Stimulated activated naive B cell treated with anti-CD40 and anti-IgM and Interleukin-4, amounts not matched to agents 10 μg/mL and 1 μg/mL and 100 μg/mL, for 72 hours (primary cell): ENCODE measurements at places on chromosomes 6 and 20.

DNA sequence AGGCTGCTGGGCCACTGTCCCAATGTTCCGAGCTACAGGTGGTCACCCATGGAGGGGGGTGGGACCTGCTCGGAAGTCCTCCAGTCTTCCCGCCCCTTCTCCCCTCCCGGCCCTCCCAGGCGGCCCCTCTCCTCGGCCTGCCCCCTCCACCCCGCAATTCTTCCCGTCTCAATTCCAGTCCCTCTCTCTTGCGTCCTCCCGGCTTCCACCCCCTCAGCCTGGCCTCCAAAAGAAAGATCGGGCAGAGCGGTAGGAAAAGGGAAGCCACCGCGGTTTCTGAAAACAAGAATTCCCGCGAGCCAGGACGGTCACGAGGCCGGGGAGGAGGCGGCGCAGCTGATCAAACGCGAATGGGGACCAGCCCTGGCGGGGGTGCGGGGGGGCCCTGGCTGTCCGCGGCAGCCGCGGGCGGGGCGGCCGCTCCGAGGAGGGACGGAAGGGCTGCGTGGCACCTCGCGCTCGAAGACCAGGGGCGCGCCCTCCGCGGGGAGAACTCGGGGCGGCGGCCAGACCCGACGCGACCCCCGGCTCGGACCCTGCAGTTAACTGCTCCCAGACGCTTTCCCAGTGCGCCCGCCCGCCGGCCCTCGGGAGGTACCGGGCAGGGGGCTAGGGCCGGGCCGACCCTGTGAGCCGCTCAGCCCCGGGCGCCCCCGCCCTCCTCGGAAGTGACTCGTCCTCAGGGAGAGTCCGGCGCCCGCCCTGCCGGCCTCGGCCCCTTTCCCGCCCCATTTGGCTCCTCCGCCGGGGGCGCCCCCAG is 1.0 kb downstream of the PXDC1 start:
- no peak for DNase-seq

- DNase-seq, result no peak
Measured at GRCh38 chr20:21503345-21503744, 10.5 kb downstream of the NKX2-2 start.

GRCh38 chr6:131003488-131004386 is 59.3 kb downstream of the EPB41L2 start:
- no peak for DNase-seq

DNA sequence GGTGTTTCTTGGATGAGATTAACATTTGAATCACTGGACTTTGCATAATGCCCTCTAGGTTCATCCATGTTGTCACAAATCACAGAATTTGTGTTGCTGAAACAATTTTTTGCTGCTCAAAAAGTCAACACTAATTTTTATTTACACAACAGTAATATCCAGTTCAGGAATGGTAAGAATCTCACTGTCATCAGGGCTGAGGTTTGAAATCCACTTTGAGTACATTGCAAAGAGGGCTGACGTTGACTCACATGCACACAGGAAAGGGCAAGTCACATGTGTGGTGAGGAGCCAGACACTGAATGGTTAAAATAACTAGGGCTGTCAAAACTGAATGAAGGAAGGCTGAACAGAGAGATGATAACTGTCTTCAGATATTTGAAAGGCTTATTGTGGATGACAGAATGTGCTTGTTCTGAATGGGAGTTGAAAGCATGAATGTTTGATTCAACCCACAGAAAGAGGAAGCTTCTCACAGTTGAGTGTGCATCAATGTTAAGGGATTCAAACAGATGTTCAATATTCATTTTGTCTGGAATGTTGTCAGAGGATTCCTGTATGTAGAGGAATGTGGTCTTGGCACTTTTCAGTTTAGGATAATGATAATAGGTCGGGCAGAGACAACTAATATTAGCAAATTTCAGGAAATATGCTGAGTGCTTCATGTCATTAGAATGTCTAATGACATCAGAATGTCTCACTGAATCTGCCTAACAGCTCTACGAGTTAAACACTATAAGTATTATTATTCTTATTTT is 3.6 kb upstream of the ADGRG6 start:
- no peak for DNase-seq

- no peak for DNase-seq
Measured at GRCh38 chr20:16001286-16001685, 572.0 kb downstream of the KIF16B start.

- DNase-seq, result no peak
Measured at GRCh38 chr6:16512544-16513290, 248.5 kb downstream of the ATXN1 start.

GRCh38 chr6:44047179-44047546 is 80.1 kb downstream of the MRPL14 start:
- no peak for DNase-seq

GRCh38 chr6:24089736-24090135 is 36.3 kb upstream of the NRSN1 start:
- DNase-seq, result no peak

DNA sequence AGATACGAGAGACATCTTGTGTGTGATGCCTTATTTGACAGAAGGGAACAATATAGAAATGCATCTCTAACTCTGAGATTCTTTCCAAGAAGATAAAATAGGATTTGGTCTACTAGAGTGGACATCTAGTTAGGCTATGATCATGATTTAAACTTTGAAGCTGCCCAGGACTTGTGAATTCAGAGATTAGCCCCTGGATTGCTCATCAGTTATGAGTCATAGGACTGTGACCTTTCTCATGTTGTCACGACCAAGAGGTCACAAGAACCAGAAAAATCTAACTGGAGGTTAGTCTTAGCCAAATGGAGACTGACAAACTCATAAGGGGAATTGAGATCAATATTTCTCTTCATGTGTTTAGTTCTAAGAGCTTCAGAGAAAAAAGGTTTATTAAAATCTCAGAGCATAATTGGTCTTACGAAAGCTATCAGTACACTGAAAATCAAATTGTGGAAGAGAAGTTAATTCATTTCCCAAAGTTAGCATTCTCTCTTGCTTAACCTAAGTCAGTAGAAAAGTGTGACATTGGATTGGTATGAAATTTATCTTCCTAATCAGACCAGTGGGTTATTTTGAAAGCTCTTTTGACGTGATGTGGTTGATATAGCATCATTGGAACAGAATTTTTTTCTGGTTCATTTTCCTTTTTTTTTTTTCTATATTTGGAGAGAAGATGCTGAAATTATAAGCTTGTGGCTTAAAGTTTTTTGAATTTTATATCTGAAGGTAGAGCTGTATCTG is 245.7 kb downstream of the RNF144B start:
- no peak for DNase-seq

DNA sequence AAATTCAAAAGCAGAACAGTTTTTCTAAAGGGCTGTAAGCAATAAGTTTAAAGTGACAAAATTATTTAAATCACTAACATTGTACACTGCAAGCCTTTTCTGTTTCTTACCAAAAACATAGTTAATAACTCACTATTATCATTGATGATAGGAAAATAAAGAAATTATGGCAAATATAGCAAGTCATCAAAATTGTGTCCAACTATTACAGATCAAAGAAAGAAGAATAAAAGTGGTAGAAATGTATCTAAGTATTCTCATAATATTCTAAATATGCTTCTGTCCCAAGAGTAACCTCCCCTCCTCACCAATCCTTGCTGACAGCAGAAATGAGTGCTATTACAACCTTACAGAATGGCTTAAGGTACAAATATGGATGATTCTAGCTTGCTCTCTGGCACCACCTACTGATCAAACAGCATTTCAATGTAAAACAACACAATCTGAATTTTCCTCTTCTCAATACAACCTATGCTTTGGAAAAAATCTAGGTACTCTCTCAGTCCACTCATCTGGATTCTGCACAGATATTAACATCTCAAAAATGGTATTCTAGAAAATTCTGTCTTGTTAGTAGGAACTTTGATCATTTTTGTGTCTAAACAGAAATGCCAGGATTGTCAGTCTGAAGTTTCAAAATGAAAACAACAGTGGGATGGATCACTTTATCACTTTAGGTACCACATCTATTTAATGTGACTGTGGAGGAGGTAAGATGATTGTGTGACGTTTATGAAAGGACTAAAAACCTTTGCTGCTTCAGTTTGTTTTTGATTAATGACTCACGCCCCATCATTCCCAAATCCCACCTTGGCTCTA is 40.9 kb downstream of the ZFP64 start:
- DNase-seq, result no peak

- DNase-seq, result no peak
Measured at GRCh38 chr20:41234546-41234945, 83.0 kb downstream of the ZHX3 start.

GRCh38 chr20:32908334-32909292 is 49.9 kb downstream of the EFCAB8 start:
- no peak for DNase-seq

- no peak for DNase-seq
Measured at GRCh38 chr6:31466466-31466865, 31.5 kb upstream of the MICB start.

DNA sequence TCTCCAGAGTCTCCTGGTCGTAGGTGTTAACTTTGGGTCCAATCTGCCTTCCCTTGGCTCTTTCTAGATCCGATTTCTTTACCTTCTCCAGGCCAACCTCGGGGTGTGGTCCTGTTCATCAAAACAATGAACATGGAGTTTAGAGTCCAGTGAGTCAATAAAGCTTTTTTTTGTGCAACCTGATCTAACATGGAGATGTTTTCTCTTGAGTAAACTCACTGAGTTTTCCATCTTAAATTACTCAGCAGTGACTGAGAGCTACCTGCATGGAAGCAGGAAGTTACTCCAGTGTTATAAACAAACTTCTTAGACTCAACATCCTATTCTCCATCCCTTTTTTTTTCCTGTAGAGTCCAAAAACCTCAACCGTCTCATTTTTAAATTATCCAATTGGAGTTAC is 14.9 kb upstream of the SLC22A1 start:
- DNase-seq, result no peak

GRCh38 chr6:158655569-158656450 is 6.0 kb downstream of the SYTL3 start:
- DNase-seq, result no peak

- no peak for DNase-seq
Measured at GRCh38 chr20:56360133-56360907, 1.5 kb downstream of the FAM210B start.

DNA sequence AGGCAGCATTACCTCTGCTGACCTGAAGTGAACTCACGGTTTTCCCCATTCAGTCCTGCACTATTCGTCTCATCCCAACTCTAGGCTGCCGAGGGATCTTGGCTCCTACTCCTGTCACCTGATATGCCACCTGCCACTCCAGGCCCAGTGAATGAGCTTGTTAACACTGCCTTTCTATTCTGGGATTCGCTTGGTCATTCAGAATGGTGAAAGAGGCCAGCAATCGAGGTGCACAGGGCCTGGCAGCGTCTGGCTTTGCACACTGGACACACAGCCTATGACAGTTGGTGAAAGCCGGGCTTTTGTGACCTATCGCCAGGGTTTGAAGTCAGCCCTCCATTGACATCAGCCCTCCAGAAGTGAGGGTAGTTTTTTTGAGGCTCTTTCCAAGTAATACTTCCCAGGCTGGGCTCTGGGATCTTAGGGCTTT is 59.3 kb upstream of the MYL9 start:
- DNase-seq, result no peak

GRCh38 chr6:6891125-6891721 is 216.5 kb upstream of the RREB1 start:
- DNase-seq, result no peak

- DNase-seq, result no peak
Measured at GRCh38 chr20:62724692-62725595, 16.3 kb downstream of the NTSR1 start.

DNA sequence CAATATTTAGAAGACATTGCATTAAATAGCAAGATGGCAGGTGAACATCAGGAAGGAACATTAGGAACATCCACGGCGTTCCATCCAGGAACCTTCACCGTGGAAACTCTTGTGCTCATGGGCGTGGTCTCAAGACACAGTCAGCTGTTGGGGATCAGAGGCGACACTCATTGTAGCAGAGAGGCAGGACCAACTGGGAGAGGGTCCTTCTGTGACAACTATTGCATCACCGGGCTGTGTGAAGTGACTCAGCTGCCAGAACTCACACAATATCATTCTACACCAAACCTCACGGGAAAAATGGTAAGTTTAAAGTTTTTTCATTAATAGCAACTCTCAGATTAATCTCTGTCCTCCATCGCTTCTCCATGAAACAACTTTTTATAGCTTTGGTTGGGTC is 334.8 kb upstream of the SULF2 start:
- DNase-seq, result no peak

- DNase-seq, result peak; percentile 92
Measured at GRCh38 chr6:7201732-7202541, 94.2 kb downstream of the RREB1 start.

DNA sequence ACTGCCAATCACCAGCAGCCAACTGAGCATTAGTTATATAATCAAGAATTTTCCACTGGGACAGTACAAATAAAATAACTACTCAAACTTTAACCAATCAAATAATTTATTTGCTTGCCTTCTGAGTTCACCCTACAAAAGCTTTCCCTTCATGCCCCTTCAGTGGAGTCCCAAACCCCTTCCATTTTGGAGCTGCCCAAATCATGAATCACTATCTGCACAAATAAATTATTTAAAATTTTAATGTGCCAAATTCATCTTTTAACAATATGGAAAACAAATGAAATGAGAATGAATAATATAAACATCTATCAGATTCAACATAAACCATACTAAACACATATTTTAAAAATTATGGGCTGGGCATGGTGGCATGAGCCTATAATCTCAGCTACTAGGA is 85.9 kb downstream of the KIF13A start:
- DNase-seq, result no peak

DNA sequence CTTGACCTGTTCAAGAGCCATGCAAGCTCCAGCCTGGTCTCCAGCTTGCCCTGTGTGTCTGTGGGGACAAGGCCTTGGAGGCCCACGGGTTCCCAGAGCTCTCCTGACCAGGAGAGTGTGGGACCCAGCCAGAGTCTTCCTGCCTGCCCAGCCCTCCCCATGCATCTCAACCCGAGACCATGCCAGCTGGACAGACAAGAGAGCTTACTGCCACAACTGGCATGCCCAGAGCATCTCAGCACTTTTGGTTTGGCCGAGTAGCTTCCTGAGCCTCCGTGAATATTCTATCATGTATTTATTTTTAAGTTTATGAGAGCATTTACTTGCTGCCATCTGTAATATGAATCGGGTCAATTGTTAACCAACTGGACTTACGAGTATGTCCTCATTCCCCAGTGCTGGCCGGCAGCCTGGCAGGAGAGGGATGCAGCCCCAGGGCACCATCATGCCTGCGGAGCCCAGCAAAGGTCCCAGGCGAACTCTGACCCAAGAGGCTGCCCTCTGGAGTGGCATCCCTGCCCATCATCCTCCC is 14.9 kb downstream of the IP6K3 start:
- no peak for DNase-seq

DNA sequence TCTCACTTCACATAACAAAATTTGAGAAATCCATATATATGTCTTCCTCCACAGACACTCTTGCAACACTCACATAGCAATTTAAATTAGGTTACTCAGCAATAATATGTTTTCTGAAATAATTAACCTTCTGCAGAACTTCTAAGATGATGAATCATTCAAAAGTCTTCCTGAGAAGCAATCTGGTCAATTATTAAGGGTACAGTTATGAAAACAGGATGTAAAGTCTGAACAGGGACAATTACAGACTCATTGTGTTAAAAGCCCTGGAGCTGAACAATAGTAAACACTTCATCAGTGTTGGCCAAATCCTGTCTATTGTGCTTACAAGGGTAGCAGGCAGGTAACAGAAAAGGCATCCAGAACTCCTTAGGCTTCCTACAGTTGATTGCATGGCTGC is 75.4 kb downstream of the FILIP1 start:
- DNase-seq, result no peak

GRCh38 chr6:134442073-134442472 is 124.2 kb upstream of the SGK1 start:
- DNase-seq, result no peak

GRCh38 chr6:34298941-34299340 is 50.1 kb upstream of the SMIM29 start:
- no peak for DNase-seq
